Stimulated activated CD4-positive, alpha-beta T cell treated with anti-CD3 and anti-CD28 coated beads, Interleukin-2, amount 100 ng/mL, for 48 hours (primary cell): ENCODE measurements at places on chromosomes 1 and 21.

DNA sequence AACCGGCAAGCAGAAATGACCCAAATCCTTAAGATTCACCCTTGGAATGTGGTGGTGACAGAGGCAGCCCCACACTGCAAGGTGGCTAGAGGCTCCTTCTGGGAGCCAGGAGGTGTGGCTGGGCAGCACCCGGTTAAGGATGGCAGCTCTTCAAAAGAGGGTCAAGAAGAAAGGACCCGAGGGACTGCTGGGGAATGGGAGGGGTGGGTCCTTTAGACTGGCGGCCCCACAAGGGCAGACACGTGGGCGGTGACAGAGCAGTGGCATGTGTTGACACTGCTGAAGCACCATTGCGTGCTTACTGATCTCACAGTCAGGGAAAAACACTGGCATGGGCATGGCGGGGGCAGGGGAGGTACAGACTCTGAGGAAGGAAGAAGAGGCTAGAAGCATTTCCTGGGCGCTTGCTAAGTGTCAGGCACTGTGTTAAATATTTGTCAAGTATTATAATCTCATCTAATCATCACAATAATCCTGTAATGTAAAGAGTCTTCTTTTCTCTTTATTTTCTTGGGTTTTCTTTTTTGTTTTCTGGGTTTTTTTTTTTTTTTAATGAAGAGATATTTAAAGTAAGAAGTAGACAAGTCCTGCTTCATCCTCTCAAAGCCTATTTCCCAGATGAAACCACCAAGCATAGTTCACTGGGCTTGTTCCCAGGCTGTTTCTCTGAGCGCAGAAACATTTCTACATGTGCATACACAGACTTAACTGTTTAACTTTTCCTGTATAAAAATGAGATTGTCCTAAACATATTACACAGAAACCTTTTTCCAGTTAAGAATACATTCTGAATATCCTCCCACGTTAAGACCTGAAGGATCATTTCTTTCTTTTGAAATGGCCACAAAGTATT, 165.8 kb upstream of the EDN2 start:
- no peak for DNase-seq

DNA sequence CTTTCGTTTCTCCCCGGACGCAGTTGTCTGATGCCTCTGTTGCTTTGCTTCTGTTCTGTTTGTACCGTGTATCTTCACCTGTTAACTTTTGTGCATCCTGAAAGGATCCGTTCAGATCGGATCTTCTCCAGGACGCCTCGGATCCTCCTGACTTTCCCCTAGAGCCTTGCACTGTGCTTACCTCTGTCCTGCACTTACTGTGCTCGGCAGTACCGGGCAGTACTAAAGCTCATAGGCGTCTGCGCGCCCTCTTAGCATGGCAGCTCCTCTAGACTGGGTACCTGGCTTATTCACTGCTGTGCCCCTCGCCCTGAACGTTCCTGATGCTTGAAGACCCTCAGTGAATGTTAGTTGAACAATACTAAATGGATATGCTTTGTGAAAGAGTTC, 934 bp downstream of the SCP2 start:
- no peak for DNase-seq

DNA sequence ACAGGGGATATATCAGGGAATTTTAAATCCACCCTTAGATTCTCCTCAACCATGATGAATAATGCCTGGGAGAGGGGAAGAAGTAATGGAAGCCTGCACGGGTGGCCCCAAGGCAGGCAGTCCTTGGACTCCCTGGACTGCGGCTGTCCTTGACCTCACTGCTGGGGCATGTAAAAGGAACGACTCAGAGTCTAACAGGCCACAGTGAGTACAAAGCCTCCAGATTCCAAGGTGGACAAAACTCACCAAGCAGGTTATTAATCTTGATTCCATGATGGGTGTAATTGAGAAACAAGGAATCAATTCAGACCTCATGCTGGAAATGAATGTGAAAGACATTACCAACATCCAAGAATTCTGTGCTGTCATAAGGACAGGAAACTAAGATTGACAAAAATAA, 13.0 kb upstream of the ARHGAP29 start:
- no peak for DNase-seq

DNA sequence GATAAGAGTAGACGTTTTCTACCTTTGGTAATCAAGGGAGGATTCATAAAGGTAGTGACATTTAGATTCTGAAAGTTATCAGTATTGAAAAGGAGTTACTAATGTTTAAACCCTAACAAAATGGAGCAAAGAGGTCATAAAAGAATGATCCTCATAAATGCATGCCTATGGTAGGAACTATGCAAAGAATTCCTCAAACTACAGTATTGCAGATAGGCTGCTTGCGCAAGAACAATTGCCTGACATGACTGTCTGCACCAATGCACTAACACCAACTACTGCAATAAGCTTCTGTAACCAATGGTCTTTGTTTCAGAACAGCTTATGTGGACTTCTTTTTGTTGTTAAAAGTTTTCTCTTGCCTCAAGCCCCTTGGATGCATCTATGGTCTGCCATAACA, 597.3 kb upstream of the ADGRL4 start:
- no peak for DNase-seq

GRCh38 chr21:27646691-27647090, 679.8 kb upstream of the ADAMTS5 start:
- DNase-seq, result no peak

GRCh38 chr1:40704817-40705733, 13.6 kb downstream of the NFYC start:
- no peak for DNase-seq

DNA sequence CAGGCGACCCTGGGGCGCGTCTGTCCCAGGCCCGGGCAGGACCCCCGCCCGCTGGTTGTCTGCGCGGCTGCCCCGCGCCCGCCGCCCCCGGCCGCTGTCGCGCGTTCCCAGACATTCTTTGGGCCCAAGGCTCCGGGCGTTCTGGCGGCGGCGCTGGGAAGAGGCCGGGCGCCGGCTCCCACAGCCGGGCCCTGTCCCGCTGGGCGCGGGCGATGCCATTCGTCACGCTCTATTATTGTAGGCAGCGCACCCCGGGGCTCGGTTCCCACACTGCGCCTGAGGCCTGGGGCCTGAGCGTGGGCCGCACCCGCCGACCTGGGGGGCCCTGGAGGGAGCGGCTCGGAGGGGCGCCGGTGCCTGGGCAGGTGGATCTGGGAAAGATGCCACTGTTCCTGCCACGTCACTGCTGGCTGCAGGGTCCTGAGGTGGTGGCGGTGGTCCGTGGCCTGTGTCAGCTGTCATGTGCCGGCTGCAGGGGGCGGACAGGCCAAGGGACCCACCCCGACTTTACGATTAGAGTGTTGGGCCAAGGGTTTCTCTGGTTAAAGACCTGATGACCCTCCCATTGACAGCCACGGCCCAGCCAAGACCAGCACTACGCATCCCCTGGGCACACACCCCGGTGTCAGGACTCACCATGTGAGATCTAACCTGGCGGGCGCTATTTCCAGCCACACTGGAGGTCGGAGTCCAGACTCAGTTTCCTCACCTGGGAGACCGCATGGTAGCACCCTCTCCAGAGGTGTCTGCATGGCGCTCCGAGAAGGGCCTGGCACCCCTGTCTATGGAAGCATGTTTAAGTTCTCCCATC, 55.1 kb upstream of the ADARB1 start:
- DNase-seq, result no peak
